ENCODE measurements at places on chromosomes 4 and X.

- no peak for DNase-seq
Measured at GRCh38 chr4:5710065-5710960, 688 bp upstream of the EVC start.

- DNase-seq = no peak
Measured at GRCh38 chrX:118644378-118644777, 83.0 kb upstream of the IL13RA1 start.

GRCh38 chr4:48015678-48016077, 803 bp downstream of the CNGA1 start:
- DNase-seq = no peak

DNA sequence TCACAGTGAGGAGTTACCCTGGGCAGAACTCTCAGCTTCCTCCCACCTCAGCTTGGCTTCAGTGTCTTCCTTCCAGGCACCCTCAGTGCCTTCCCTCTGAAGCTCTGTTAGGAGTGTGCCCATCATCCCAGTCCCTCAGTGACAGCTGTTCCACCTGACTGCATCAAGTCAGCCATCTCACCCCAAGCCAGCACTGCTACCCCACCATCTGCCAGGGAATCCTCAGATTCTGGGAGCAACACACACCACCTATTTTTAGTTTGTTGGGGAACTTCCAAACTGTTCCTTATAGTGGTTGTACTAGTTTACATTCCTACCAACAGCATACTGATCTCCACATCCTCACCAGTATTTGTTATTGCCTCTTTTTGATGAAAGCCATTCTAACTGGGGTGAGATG, 182.9 kb downstream of the RELL1 start:
- no peak for DNase-seq

- no peak for DNase-seq
Measured at GRCh38 chr4:130023088-130023487, 927.1 kb downstream of the C4orf33 start.

DNA sequence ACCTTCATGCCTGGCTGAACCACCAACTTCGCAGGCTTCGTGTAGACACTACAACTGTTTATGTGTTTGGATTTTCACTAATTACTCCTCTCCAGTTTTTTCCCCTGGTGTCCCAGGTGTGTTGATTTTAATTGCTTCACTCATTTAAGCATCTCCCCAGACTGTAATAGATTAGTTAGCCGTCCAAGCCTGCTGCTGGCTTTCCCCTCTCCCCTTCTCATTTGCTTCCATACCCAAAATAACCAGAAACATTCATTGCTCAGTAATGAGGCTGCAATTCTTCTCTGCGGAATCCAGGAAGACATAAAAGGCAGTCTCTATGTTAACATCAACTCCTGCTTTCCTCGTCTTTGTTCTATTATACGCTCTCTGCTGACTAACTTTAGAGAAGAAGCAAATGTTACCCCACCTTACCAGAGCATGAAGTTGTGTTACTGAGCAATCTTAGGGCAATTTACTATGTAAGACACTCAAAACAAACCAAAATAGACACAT, 37.9 kb upstream of the SCRG1 start:
- DNase-seq = no peak

DNA sequence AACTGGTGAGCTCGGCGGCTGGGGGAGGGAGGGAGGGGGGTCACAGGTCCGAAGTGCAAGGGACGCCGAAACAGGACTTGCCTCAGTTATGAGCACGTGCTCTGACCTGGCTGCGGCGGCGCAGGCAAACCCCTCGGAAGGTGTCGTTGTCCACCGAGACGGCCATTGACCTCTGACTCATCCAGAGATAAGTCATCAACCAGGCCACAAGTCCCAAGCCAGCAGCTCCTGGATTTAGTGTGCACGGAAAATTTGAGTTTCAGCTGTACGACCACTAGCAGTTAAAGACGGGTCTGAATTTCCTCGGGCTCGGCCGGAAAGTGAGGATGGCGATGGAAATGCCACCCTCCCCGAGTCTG, 674 bp downstream of the SH3D19 start:
- peak; percentile 26 for DNase-seq

DNA sequence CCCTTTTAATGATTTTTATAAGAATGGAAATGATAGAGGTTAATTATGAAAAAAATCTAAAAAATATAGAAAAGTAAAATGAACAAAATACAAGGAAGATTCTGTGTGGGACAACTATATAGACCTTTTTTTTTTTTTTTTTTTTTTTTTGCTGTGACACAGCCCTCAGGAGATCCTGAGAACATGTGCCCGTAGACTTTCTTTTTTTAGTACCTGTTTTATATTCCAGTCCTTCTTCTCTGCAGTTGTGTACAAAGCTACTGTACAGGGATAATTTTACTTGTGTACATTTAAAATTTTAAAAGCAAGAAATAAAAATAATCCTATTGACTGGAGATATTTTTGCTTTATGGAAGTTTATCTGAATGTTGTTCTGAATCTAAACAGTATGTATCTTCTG, 85.5 kb downstream of the KDM6A start:
- no peak for DNase-seq

- no peak for DNase-seq
Measured at GRCh38 chr4:147515220-147515936, 34.5 kb downstream of the EDNRA start.

DNA sequence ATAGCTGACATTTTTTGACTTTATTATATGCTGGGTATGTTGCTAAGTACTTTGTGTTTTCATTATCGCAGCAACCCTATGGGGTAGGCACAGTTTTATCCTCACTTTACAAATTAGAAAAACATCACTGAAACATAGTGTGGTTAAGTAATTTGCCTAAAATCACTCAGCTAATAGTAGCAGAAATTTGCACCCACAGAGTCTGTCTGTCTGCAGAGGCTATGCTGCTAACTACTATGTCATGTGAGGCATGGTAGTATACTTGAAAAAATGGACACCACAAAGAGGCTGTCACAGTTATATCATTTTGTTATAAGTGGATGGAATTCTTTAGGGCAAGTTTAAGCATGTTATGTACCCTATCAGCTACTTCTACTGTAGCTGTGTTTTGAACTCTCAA, 69.0 kb downstream of the STAG2 start:
- DNase-seq = no peak

DNA sequence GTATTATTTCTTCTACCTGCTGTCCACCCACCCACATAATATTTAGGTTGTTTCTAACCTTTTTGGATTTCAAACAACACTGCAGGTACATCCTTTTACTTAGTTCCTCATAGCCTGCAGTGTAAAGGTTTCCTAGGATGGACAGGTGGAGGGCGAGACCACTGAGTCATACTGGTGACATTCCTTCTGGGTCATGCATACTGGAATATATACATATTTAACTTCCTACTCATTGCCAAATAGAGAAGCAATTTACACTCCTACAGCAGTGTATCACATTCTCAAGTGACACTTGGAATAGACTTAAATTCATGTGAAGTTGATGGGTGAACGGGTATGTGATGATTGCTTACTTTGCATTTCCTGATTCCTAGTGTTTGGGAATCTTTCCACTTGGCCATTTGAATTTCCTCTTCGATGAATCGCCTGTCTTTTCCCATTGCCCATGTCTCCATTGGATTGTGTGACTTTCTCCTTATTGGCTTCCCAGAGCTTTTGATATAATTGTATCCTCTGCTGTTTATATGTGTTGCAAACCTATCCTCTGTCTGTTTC, 8.2 kb upstream of the PPP2R2C start:
- no peak for DNase-seq
